ENCODE measurements at places on chromosomes 6 and 20.

GRCh38 chr6:84976526-84977362, 212.3 kb upstream of the TBX18 start:
- DNase-seq, result no peak

- no peak for DNase-seq
These were observed 453.8 kb downstream of the RFPL4B start for GRCh38 chr6:112800916-112801315.

GRCh38 chr6:75747152-75747992, 1.7 kb upstream of the MYO6 start:
- no peak for DNase-seq

DNA sequence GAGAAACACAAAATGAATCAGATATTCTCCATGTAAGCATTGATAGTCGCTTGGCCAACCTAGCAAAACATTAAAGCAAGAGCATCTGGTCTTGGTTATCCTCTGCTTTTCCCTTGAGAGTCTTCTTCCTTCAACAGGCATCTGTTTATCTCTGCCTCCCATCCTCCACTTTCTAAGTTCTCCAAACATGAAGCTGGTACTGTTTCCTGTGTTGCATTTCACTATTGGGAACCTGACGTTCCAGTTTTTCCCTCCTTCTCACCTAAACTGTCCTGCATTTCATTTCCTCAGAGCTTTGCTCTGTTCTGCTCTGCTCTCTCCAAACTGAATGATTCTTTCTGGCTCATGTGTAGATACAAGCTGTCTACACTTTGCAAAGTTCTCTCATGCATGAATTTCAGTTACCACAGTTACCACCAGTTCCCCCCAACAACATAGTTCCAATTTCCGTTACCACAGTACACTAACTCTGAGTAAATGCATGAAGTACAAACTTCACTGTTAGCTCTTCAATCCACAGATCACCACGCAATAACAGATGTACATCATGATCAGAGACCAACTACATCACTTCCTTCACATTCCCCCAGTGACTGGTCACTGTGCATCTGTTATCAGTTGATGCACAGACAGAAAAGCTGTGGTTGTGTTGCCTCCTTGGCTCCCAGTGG, 86.7 kb upstream of the F13A1 start:
- DNase-seq, result peak; percentile 52

DNA sequence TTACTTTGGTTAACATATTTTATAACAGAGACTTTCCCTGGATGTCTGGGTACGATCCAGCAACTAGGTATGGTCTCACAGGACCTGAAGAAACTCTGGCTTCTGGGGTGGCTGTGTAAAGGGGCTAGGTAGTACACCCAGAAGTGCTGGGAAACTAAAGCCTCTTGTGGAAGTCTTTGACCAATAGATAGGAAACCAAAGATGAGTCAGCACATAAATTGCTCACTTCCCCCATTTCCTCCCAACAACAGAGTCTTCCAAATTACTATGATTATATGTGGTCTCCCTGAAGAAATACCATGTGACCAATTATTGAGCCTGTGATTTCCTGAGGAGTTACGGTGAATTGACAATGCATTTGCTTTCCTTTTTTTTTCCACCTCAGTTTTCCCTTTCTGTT, 26.8 kb upstream of the TBX18 start:
- no peak for DNase-seq

- DNase-seq, result no peak
These were observed 21.2 kb upstream of the NOP56 start for GRCh38 chr20:2631228-2631627.

DNA sequence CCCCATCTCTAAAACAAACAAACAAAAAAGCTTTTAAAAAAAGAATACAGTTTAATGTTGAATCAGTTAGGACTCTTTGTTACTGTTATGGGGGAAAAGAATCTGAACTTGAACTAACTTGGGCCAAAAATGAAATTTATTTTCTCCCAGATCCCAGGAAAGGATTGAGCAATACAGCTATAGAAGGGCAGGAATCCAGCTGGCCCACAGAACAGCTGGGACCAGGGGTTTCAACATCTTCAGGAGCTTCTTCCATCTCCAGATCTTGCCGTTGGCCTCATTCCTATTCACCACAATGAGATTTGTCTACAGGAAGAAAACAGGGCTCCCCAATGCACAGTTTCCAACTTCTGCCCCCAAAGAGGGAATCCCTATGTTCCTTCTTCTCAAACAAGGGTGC, 43.2 kb upstream of the AKAP12 start:
- DNase-seq, result no peak

GRCh38 chr20:6665161-6665560, 102.3 kb upstream of the BMP2 start:
- DNase-seq, result no peak

DNA sequence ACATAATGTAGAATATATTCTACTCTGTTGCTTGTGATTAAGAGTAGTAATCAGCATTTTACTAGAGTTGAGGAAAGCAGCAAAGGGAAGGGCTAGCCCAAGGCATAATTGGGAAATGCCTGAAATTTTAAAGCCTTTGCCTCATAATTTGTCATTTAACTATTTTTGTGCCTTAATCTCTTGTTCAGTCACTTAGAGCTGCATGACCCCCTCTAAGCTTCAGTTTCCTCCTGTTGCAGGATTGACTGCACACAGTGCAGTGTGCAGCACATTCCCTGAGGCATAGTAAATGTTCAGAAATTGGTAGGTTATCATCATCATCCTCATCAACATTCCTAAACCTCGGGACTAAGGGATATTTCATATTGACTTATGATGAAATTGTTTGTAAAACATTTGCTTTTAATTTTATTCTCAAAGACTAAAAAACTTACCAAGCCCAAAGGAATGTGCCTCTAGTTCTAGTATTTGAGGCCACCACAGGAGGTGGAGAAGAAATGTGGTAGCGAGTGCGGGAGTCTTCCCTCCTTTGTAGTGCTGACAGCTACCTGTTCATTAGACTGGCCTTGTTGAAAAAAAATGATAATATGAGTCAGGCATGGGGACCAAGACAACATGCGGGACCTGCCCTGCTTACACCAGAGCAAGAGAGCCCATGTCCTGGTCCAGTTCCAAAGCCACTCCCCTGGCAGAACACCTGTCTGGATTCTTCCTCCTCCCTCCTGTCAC, 14.8 kb upstream of the TENT5A start:
- no peak for DNase-seq

DNA sequence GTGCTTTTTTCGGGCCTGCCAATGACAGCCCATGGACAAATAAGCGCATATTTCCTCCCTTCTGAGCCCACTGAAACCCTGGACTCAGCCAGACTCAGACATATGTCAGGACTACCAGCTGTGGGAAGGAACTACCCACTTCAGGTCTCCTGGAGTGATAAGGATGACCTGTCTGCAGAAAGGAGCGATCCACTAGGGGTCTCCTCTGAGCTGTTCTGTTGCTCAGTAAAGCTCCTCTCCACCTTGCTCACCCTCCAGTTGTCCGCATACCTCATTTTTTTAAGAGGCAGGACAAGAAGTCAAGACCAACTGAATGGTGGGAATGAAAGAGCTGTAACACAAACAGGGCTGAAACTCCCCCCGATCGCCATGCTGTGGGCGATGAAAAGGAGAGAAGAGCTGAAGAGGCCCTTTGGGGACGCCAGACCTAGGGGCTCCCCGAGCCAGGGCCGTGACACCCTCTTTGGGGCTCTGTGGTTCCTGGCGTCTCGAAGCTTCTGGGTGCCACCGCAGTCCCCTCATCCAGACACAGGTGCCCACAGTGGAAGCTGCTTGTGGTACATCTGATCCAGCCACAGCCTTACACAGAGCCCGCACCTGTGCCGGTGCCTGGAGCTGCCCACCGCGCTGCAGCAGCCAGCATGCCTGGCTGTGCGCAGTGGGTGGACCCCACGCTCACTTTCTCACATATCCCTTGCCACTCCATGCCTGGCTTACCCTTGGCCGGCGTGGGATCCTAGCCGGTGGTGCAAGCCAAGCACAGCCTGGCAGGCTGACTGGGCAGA, 68.8 kb downstream of the EYS start:
- DNase-seq, result no peak

DNA sequence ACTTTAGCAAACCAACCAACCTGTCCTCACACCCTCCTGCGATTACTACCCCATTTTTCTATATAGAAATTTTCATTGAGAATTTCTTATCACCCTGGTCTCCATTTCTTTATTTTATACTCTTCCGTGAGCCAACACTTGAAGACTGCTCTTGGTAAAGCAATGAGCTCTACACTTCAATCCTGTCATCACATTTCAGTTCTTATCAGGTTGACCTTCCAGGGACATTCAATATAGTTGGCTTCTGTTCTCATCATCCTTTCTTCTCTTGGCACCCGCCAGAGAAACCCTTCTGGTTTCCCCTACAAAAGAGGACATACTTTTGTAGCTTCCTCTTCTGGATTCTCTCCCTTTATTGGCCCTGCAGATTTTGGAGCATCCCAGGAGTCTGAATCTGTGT, 279.3 kb downstream of the PRKN start:
- DNase-seq, result no peak

- DNase-seq, result no peak
These were observed 368.9 kb upstream of the SULF2 start for GRCh38 chr20:48154040-48154765.

All from GM10248 (cell line).